Kidney capillary endothelial cell (primary cell): ENCODE measurements at places on chromosomes 5 and 9.

DNA sequence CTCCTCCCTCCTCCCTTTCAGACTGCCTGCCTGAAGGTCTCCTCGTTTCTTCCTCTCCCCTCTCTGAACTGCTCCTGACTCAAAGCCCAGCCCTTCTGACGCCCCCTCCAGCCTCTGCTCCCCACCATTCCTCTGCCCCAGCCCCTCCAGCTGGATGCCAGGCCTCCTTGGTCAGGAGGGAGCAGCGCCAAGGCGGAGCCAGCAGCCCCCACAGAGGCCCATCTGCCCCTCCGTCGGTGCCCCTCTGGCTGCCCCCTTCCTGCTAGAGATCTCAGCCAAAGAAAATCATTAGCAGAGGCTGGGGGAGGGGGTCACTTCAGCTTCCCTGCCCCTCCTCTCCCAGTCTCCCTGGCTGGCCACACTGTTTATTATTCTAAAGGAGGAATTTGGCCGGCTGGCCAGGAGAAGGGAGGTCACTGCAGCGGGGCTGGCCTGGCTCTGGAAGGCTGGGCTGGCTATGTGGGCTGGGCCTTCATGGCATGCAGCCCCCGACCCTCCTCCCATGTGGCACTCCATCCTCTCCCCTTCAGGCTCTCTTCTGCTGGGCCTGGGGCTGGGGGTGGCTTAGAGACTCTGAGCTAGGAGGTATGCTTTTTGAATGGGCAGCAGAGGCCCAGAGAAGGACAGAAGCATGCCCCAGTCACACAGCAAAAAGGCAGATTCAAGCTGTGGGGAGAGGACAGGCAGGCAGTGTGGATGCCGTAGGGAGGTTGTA lies 16.9 kb downstream of the PDGFRB start:
- no peak for DNase-seq

DNA sequence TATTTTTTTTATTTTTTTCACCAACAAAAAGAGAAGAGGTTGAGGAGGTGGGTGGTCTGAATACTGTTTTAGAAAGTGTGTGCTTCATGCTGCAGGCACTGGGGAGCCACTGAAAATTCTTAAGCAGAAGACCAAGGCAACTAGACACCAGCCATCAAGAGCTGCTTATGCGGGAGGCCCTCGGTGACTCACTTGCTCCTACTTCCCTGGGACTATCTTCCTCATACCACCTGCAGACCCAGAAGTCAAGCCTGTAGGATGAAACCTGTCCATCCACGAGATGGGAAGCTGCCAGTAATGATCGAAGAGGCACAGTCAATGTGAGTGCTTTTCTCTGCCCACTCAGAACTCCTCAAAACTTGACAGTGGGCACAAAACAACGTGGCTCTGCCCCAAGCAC lies 125.8 kb upstream of the SLC44A1 start:
- DNase-seq = no peak

DNA sequence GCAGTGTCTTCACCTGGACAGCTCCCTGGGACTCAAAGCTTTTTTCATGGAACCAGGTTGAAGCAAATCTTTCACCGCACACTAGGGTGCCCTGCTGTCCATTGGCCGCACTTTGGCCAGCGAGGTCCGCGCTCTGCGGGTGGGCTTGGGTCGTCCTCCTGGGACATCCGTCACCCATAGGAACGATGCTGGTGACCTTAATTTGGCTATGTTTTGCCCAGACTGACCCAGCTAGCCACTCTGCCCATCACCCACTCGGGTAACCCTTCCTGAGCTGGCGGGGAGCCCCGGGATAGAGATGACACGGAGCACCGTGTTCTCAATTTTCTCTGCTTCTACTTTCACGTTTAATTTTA lies 25.9 kb downstream of the ZDHHC11B start:
- no peak for DNase-seq

DNA sequence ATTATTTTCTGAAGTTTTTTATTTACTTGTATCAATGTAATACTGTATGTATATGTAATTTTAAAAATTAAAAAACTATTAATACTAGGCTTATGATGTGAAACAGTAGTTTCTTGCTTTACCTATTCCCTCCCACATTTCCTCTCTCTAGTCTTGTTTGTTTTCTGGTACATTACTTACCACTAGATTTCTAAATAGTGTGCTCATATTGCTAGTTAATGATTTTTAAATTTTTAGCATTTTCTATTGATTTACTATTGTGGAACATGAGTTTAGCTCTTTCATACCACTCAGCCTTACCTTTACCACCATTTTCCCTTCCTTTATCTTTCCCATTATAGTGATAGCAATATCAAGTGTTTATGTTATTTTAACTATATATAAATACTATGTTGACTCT lies 39.3 kb downstream of the UBE2R2 start:
- DNase-seq = no peak

DNA sequence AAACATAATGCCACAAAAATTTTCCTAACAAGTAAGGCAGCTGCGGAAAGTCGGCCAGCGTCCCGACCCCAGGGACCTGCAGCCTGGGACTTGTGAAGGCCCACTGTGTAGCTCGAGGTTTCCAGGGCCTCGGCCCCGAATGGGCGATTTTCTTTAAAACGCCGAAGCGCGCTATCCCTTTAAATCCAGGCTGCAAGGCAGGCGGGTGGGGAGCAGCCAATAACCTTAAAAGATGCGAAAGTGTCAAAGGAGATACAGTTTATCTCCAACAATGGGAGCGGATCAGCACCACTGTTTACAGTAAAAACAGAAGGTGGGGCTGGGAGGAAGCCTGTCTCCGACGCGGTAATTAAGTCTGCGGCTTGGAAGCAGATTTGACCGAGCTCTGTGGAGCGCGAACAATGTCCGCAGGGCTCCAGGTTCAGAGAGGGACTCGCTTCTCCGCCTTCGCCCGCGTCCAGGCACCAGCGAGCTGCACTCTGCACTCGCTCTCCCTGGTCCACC lies 1.7 kb upstream of the ZSWIM6 start:
- no peak for DNase-seq

DNA sequence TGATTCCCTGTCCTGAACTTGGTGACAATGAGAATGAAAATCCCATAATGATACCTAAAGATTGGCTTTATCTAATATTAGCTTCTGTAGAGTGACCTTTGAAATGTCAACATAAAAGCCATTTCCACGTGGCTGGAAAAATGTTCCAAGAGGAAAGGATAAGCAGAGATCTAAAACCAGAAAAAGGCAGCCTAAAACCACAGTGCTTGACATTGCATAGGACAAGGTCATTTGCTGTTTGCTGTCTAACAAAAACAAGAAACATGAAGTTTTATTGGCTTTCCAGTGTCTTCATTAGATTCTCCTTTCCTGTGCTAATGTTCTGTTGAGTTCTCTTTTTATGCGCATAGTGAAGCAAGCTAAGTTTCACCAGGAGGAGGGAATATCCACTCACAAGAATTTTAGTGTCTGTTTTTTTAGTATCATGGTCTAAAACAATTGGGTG lies 44.6 kb downstream of the CPEB4 start:
- no peak for DNase-seq

GRCh38 chr9:78015241-78015640 lies 16.4 kb downstream of the GNAQ start:
- DNase-seq = no peak

DNA sequence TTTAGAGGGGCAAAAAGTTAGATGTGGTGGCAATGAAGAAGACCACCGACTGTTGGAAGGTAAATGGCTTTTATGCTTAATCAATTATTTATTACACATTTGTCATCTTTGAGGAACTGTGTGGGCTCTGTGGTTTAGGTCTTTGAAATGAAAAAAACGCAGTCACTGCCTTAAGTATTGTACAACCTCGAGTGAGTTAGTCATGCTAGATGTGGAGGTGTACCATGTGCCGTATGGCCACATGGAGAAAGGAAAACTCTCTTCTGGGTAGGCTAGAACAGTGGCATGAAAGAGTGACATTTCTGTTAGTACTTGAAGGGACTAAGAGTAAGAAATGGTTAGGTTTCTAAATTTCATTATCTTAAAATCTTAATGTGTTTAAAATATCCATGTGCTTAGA lies 166.1 kb downstream of the HACD4 start:
- DNase-seq = no peak

- DNase-seq = no peak
These were observed 36.2 kb upstream of the GABRP start for GRCh38 chr5:170747357-170747756.

DNA sequence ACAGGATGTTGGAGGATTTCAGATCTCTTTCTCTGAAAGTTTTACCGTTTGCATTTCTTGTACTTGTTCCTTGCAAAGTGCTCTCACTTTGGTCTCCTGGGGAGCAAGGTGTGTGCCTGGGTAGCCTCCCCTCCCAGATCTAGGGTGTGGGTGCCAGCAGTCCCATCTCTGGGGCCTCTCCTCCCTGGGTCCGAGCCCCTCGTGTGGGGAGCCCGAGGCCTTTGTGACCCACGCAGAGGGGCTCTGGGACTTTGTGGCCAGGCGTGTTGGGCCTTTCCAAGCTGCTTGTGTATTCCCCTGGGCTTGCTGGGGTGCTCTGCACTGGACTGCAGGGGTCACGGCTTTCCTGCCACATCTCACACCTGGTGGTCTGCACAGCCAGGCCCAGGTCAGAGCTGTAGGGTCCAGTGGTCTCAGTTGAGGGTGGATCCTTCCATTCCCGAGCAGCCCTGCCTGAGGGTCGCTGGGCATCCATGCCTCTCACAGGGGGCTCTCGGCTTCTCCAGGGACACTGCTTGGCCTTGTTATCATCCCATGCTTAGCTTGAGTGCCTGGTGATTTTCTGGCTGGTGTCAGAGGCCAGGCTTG lies 96.3 kb downstream of the CACNA1B start:
- no peak for DNase-seq

DNA sequence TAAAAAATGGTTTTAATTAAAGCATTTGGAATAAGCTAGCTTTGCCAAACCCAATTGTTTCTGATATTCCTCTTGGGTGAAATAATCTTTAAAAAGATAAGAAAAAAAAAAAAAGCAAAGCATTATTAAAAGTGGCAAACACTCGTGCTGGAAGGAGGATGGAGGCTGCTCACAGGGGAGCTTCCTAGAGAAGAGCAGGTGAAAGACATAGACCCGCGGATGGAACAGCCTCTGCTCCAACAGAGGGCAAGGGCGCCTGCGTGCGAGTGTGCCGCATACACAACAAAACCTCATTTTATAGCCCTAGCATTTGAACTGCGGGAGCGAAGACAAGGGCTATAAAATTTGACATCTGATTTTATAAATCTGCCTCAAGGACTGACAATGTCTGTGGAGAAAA lies 33.4 kb upstream of the SLC25A51 start:
- DNase-seq = no peak
